MCF 10A (cell line): ENCODE measurements at places on chromosomes 5 and 9. TPM values are rescaled to one million over a fixed set of nuclear protein-coding genes. Genes with fewer than 3 reads are reported as not detected.

DNA sequence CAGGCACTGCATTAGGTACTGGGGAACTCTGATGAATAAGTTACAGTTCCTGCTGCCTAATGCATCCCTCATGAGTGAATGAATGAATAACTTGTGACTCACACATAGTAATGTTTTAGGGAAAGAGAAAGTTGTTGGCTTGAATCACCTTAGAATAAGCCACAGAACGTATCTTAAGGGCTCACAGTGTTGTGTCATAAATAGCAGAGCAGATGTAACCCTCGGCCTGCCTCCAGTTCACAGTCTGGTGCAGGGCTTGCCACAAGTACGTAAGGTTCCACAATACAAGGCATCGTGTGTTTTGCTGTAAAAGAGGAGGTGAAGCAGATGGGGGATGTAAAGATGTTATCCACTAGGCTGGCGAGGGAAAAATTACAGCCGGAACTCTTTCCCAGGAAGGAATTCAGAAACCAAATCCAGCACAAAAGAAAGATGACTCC, 218.7 kb downstream of the TRPM3 start:
- peak; percentile 90 for DNase-seq

GRCh38 chr5:17411436-17412402, 86.3 kb upstream of the TAF11L2 start:
- DNase-seq: peak; percentile 47

DNA sequence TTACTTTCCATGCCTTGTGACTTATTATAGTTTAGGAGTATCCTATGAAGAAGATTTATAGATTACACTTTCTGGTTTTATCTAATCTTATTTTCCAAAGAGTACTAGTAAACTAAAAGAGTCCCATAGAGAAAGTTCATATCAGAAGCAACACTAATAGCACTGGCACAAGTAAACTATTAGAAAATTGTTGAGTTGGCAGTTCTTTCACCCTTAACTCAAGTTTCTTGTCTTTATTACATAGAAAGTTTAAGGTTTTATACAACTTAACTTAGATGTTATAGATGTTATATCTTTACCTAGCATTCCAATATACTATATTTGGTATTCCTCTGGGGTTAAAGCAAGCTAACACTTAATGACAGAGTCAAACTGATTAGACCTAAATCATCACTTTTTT, 437.8 kb upstream of the ARRDC3 start:
- no peak for DNase-seq

DNA sequence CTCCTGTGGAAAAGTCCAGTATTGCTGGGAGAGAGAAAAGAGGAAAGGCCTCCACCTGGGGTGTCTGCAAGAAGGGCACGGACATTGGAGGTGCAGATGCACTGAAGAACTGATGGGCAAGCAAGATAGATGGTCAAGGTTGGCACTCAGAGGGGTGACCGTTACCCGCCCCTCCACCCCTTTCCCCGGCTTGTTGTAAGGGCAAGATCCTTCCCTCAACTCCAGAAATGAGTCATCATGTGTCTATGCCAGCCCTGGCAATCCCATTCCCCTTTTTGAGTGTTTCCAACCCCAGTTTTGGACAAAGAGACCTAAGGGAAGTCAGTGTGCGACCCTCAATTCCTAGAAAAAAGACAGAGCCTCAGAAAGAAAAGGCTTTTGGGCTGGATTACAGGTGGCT, 34.9 kb upstream of the ATP6V1G1 start:
- DNase-seq: peak; percentile 21

The WDR38 gene
- total RNA-seq: not detected in 2 replicates

The POLR1E gene
- 29.7 and 50.3 TPM in 2 replicates for total RNA-seq

The ANKRD33B gene
- 3.1 TPM in 2 replicates for total RNA-seq

The SGTB gene
- total RNA-seq: 15.8 and 27.6 TPM in 2 replicates
